H7 (cell line): ENCODE measurements at places on chromosomes 3 and 15.
A peak's percentile ranks its signal among the peaks of the same experiment; 100 is the strongest.

GRCh38 chr3:46917257-46917656 is 39.7 kb downstream of the PTH1R start:
- DNase-seq = no peak

- no peak for DNase-seq
Observed at GRCh38 chr3:101913168-101913567, 63.9 kb downstream of the NFKBIZ start.

DNA sequence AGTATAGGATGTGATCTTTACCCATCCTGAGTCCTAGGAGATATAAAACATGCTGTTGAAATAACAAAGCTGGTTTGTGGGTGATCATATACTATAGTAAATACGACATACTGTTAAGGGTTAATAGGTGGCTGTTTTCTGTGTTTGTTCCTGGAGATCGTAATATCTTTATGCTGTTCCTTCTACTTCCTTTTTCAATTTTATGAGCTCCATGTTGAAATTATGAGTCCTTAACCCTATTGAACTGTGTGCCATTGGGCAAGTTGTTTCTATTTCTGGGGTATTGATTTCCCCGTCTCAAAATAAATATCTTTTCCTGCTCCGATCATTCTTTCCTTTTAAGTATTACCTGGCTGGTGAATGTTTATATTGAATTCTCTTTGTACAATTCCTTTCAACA is 115.1 kb downstream of the LPP start:
- no peak for DNase-seq

GRCh38 chr3:141000027-141000663 is 51.0 kb upstream of the SPSB4 start:
- DNase-seq = peak; percentile 58

DNA sequence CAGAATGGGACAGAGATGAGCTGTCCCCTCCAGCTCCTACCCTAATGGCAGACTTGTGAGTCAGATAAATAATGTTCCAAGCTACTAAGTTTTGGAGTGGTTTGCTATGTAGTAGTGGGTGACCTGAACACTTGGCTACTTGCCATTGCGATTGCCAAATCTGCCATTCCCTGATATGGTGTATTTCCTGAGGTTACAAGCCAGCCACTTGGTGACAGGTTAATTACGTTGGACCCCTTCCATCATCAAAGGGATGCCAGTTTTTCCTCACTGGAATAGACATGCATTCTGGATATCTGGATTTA is 33.6 kb downstream of the MORF4L1 start:
- no peak for DNase-seq

GRCh38 chr15:83571820-83572707 is 81.9 kb upstream of the ADAMTSL3 start:
- peak; percentile 56 for DNase-seq

- no peak for DNase-seq
Observed at GRCh38 chr3:70899816-70900215, 587.4 kb upstream of the MDFIC2 start.

- DNase-seq = no peak
Observed at GRCh38 chr15:94370206-94370935, 139.0 kb downstream of the MCTP2 start.

DNA sequence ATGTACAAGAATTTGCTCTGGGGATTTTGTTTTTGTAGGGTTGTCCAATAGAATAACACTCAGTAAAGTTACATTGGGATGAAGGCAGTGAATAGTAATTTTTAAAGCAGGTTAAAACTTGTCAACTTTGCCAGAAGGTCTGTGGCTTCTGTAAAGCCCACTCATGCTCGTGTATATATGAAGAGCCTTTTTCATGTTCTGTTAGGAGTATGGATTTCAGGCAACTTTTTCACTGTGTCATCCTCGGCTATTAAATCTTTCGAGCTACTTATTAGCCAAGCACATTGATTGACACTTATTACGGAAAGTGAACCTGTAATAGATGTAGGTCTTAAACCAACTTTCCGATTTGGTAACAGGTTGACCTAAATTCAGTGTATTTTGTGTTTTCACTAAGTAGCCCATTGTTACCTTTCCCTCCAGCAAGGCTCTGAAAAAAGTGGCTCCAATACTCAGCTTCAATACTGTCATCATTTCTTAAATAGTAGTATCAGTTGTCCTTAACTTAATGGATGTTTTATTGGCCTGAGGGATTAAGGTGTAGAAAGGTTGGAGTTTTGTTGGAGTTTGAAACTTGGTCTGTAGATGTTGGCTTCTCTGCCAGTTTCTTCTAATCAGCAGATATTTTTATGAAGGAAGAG is 1.7 kb downstream of the PAK2 start:
- DNase-seq = no peak

- no peak for DNase-seq
Observed at GRCh38 chr3:185714085-185714484, 110.8 kb downstream of the IGF2BP2 start.

- DNase-seq = no peak
Observed at GRCh38 chr3:13851091-13851849, 28.6 kb downstream of the WNT7A start.

GRCh38 chr15:65362491-65362890 is 15.3 kb downstream of the IGDCC3 start:
- no peak for DNase-seq
